Activated T-cell treated with anti-CD3 and anti-CD28 coated beads, Interleukin-2, amount 50 U/mL, for 48 hours (primary cell): ENCODE measurements at places on chromosomes 6 and 20.

DNA sequence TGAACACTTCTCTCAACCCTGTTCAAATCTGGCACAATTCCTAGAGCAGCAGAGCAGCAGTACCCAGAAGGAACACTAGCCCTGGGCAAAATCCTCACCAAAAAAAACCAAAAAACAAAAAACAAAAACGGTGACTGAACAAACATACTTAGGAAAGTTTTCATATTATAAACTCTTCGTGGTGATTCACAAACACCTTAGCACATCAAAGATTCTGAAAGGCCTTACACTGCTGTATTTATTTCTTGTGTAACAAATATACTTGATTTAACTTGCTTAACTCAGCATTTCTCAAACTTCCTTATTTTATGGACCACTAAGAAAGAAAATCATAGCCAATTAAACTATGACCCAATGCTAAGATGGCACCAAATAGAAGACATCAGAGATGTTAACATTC is 57.8 kb upstream of the RREB1 start:
- no peak for DNase-seq

DNA sequence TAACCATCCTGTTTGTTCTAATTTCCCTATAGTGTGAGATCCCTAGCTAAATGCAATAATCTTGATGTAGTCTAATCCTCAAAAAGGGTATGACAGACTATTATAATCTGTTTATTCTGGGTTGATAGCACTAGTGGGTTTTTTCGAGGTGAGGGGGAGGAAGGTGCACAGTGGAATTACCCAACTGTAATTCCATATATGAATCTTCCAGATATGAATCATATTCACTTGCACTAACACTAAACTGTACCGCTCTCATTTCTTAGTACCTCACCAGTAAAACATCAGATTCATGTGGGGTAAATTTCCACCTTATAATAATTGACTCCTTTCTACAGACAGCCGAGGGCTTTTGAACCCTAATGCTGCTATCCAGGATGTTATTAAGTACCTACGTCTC is 16.5 kb downstream of the NCOA7 start:
- DNase-seq: no peak

GRCh38 chr6:107819217-107819616 is 4.9 kb downstream of the SCML4 start:
- peak; percentile 51 for DNase-seq

DNA sequence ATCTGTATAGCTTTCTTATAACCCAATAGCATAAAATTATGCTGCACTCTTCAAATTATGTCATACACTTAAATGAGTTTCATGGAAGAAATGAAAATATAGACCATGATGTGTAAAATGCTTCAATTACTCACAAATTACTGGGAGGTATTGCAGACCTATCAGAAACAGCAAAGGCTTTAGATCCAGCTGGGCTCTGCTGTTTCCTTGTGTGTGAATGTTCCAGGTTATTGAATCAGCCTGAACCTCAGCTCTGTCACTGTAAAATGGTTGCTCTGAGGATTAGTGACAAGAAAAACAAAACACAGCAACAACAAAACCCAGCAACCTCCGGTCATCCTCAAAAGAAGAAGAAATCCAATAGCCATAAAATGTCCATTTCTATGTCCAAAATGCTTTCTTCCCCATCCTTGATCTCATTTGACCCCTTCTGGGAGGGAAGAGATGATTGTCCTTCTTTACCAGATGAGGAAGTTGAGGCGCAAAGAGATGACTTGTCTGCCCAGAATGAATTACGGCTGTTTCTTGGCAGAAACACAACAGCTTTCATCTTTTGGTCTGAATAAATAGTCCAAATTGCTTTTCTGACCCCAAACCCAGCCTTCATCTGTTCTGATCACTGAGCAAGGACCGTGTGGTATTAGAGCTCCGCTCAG is 42.2 kb upstream of the TGM6 start:
- no peak for DNase-seq

DNA sequence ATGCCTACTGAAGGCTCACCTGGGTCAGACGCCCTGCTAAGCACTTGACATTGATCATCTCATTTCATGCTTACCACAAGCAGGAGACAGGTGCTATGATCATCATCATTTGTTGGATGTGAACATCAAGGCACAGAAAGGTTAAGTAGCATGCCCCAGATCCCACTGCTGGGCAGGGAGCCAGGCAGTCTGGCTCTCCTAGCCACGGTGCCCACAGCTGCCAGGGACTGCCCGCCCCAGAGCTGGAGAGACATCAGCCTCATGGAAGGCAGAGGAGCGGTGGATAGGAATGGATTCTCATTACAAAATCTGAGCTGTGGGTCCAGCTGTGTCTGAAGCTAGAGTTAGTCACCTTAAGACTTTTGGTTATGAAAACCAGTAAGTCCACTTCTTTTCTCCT is 3.6 kb downstream of the SULF2 start:
- no peak for DNase-seq

DNA sequence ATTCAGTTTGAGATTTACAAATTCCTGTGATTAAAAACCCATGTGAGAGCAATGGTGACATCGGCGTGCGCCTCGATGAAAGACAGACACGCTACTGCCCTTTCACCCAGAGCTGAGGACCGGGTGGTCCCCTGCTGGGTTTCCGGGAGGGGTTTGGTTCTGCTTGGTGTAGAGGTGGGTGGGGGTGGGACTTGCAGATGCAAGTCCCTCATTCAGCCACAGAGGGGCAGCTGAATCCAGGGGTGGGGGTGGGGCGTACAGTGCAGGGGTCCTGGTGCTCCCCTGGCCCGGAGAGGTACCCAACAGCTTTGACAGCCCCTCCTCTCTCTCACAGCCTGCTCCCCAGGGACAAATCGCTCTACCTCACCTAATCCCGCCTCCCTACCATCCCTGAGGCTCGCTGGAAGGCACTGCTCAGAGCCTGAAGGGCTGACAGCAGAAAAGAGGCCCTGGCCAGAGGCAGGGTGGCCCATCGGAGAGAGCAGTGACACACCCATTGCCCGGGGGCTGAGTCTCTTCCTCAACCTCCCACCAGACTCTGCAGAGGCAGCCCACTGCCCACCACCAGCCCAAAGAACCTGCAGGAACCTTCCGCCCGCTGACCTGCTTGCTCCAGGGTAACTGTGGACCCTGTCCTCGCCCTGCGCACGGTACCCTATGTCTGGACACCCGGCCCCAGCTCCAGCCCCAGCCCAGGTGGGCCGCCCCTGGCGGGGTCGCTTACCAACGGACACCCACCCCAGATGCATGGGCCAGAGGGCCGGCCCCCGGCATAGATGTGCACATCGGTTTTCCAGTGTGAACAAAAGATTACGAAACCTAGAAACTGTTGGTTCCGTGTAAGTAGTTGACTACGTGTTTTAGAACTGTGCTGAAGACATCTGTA is 118.4 kb downstream of the JPH2 start:
- DNase-seq: no peak

GRCh38 chr6:106882601-106883518 is 91.7 kb downstream of the CD24 start:
- DNase-seq: no peak

DNA sequence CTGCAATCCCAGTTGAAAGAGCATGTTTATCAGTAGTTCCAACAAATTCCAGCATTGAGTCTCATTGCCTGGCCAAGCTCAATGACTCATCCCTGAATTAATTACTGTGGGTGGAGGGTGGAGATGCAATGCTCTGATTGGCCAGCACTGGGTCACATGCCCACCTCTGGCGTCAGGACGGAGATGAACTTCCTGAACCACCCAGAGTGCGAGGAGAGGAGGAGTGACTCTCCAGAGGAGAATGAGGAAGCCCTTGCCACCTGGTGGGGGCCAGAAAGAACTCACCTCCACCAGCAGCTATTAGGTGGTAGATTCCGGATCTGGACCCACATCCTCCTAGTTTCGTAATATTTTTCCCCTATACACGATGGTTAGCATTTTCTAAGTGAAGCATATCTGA is 283.9 kb downstream of the TBC1D7 start:
- no peak for DNase-seq

DNA sequence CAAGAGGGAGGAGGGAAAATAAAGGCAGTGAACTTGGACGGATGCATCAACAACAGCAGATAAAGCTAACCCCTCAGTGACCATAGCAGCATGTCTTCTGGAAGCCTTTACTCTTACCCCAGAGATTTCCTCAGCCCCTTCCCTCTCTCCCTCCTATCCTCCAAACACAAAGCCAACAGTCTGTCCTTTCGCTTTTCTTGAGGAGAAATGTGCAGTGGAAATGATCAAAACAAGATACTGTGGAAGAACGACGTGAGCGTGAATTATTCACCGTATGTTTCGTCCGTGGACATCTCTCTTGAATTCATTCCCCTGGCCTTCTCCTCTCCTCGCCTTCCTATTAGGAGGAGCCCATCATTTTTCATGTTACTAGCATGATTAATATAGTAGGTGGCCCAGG is 8.5 kb downstream of the NRN1 start:
- no peak for DNase-seq

DNA sequence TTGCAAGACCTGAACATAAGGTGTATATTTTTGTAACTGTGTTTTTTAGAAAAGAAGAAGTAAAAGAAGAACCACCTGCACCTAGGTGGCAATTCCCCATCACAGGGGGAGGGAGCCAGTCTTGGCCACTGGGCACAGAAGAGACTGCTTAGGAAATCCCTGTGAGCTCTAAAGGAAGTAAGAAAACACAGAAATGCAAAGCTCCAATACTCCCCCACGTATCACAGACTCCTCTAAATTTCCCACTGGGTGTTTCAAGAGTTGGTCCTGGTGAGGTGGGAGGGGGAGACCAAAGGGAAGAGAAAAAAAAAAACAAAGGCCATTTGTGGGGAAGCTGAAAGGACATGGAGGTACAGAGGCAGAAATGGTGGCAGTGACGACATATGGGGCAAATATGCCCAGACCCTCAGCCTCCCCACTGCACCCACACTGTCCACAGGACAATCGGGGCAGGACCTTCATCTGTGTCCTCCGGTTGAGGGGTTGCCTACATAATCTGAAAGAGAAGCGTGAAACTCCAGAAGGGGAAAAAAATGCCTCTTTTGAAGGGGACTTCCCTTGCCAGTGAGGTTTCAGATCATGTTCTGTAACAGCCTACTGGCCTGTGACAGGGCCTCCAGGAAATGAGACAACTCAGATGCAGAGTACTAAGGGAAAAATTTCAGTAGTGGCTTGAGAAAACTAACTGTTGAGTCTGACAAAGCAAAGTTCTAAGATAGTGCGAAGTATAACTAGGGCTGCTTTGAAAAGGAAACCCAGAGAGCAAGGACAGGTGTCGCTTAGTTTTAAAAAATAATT is 226.2 kb upstream of the MARCKS start:
- DNase-seq: peak; percentile 26

DNA sequence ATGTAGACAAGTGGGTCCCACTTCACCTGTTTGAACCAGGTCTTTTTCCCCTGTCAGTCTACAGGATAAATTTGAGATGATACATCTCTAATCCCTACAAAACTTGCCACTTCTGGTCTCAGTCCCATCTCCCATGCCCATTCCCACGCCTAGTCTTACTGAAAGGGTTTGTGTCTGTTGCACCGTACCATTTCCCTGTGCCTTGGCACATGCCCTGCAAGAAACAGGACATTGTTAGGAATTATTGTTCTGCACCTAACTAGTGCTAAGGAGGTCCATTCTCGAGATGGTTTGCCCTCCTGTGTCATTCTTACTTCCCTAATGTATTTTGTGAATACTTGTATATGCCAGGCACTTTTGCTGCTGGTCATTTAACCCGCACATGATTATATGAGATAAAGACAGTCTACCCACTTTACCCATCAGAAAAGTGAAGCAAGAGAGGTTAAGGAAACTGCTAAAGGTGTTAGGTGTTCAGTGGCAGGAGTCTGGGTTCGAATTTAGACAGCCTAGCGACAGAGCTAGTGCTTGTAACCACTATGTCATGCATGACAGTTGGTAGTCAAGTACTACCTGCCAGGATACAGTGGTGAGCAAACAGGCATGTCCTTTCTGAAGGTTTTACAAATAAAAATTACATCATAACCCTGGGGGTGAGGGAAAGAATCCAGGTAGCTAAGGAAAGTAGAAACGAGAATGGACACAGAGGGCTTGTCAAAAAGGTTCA is 12.7 kb downstream of the FAM217A start:
- DNase-seq: no peak

DNA sequence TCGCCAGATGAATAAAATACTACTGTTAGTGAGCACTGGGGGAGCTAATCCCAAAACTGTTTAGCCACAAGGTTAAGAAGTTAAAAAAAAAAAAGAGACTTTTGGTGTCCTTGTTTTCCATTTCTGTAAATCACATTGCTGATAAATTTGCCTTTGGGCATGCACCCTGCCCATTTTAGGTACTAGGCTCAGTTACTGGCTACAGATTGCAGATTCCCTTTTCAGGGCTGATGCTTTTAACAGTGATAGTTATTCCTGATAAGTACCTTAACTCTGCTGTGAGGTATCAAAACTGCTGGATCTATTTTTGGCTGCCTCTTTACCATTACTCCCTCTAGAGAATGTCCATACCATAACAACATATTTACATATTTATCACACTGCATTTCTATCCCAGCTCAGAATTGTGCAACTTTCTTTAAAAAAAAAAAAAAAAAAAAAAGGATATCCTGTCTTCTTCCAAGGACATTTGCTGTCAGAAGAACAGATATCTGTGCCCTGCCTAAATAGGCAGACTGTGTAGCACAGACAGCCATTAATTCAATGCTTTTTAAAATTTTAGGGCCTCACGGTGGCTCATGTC is 94.5 kb downstream of the SSR1 start:
- no peak for DNase-seq

GRCh38 chr6:33778444-33779121 is 10.3 kb downstream of the LEMD2 start:
- DNase-seq: no peak

GRCh38 chr6:14711704-14712379 is 534.0 kb upstream of the JARID2 start:
- no peak for DNase-seq

DNA sequence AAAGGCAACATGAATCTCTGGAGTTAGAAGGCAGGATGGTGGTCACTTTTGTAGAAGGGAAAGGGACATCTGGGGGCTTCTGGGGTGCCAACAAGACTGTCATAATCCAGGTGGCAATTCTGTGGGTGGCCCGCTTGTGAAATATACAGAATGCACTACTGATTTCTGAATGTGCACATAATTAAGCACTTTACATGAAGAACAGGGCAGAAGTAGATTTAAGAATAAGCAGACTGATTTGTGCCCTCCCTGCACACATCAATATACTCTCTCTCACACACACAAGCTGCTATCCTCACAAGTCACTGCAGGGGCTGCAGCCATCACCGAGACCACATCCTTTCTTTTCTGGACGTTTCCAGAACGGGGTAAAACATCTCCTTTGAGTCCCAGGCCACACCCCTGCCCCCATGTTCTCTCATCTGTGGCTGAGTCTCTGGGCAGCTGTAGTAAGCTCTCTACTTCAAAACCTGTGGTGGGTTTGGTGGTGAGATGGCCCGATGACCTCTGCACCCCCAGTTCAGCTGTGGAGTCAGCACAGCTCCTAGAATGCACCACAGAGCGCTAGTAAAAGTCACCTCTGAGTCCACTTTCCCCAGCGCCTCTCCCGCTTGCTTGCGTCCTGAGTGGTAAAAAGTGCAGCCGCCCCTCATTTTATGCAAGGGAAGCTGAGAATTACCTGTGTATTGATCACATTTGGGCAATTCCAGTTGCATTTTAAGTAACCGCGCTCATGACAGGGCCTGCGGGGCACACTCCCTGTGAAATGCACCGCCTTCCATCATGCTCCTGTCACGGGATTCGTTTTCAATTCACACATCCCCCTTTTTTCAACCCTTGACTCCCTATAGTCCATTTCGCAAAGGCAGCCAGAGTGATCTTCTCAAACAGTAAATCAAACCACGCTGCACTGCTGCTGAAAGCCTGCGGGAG is 115.5 kb downstream of the NFATC2 start:
- no peak for DNase-seq
